ENCODE measurements at places on chromosomes 2 and 18.

DNA sequence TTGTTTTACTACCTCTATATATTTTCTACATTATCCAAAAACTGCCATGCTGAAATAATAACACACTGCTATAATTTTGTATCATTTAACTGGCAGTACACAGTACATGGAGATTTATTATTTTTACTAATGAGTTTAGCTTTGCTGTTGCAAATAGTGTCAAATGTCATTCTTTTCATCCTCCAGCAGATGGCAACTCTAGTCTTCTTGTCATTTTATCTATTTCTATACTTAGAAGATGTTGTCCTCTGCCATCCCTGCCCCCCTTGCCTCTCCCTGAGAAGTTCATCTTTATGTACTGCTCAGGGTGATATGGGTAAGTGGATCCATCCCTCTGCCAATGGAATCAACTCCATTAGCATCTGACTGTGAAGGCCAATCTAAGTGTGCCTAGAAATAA lies 21.7 kb upstream of the LRRTM1 start:
- DNase-seq: no peak

DNA sequence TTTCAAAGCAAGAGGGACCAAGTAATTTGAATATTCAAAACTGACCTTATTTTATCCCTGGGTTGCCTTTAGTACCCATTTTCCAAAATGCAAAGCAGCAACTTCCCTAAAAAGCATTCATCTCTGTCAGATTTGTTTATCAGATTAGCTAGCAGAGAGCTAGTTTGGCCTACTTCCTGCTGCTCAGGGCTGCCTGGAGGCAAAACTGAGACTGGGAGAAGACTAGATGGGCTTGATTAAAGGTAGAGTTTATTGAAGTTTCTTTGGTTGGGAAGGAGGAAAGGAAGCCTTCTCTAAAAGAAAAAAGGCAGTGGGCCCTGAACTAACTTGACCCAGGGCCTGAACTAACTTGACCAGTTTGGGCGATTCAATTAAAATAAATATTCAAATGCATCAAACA lies 426.1 kb upstream of the FAM98A start:
- no peak for DNase-seq

DNA sequence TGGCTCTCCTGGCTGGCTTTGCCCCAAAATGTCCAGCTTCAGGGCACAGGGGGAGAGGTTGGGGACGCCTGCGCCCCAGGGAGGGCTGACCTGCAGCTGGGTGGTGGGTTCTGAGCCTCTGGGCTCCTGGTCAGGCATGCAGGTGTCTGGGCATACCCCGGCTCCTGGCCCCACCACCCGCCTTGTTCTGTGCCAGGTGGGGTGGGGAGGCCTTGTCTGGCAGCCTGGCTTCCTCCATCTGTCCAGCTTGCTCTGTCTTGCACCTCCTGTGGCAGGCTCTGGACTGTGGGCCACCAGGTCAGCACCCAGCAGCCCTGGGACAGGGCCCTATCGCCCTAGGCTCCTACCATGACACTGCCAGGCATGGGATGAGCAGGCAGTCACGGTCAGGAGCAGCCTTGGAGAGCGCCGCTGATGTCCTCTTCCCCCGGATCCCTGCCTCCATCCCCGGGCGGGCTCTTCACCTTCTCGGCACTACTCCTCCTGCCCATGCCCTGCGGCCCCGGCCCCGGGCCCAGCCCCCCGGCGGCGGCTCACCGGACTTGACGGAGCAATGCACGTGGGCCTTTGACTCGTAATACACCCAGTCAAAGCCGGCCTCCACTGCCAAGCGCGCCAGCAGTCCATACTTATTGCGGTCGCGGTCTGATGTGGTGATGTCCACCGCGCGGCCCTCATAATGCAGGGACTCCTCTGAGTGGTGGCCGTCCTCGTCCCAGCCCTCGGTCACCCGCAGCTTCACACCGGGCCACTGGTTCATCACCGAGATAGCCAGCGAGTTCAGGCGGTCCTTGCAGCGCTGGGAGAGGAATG lies 3.6 kb downstream of the IHH start:
- DNase-seq: no peak

- no peak for DNase-seq
Observed at GRCh38 chr2:219207134-219207883, 727 bp downstream of the ZFAND2B start.

- no peak for DNase-seq
Observed at GRCh38 chr2:205148755-205149154, 533.5 kb upstream of the NRP2 start.
